ENCODE measurements at places on chromosomes 13 and 19.

DNA sequence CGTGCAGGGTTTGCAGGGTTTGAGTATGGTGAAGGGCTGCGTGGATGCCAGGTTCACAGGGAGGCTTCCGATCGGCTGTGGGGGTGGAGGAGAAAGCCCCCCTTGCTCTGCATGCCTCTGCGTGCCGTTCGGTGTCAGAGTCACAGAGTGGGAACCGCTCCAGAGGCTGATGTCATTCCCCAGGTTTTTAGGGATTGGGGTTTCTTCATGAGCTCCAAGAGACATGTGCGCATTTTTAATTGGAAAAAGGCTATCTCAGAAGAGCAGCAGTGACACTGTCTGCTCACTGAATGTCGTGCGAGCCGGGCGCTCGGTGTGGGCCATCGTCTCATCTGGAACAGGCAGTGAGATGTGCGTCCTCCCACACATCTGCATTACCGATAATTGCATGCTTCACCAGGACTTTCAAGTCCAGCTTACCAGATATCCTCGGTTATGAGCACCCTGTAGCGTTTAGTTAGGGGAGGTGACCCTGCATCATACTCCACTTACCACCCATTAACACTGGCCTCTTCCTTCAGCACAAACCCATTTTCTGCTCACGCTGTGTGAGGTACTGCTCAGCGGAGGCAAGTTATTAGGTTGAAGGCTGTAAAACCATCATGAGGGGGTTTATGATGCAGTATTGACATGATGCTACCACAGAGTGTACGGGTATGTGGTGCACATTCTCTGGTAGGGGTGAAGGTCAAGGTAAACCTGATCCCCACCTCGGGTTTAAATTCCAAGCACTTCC is 1.7 kb downstream of the MCF2L start:
- no peak for DNase-seq

DNA sequence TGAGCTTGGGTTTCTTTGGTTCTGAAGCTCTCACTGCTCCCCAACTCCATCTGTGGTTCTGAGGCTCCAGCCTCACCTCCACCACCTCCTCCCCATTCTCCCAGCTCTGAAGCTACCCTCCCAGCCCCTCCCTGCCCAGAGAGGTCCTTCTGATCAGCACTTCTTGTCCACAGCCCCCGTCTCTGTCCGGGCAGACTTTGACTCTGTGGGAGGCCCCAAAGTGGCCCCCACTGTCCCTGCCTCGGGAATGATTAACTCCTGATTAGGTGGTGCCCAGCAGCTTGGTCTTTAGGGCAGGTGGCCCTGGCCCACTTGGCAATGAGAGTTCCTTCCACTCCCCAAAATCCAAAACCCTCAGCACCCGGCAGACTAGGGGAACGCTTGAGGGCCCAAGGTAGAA is 14.4 kb downstream of the EVI5L start:
- no peak for DNase-seq

- DNase-seq = peak; percentile 85
Measured at GRCh38 chr19:39413272-39413910, 922 bp downstream of the PLEKHG2 start.

DNA sequence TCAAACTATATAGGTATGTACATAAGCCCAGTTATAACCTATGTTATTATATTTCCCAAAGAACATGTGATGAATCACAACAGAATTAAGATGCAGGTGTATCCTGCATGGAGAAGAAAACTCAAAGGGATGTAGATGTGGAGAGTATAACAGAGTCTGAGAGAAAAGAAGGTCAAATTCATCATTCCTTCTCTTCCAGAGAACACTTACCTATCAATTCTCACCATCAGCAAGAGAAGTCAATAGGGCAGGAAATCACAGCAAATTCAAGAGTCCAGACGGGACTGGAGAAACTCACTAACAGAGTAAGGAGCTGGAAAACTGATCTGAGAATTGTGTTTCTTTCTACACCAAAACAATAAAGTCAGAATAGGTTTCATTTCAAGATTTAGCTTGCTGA is 28.4 kb downstream of the DIAPH3 start:
- DNase-seq = no peak

- peak; percentile 75 for DNase-seq
Measured at GRCh38 chr13:41061914-41062837, 867 bp downstream of the WBP4 start.

- no peak for DNase-seq
Measured at GRCh38 chr19:934197-934840, 8.5 kb downstream of the ARID3A start.

- DNase-seq = no peak
Measured at GRCh38 chr19:49824662-49825061, 6.6 kb downstream of the MED25 start.

DNA sequence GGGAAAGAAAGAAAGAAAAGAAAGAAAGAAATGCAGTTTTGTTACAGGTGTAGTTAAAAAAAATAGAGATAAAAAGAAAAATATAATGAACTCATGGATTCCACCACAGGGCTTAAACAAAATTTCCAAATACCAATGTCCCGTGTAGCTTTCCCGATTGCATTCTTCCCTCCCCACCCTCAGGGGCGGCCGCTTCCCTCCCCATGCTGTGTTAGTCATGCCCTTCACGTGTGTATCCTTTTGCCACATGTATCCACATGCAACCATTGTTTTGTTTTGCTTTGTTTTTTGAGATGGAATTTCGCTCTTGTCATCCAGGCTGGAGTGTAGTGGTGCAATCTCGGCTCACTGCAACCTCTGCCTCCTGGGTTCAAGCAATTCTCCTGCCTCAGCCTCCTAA is 3.6 kb upstream of the KMT5C start:
- peak; percentile 63 for DNase-seq

GRCh38 chr19:8208922-8209461 is at the start of gene CERS4:
CERS4 (plus strand) TSS chr19:8209370; CDS start chr19:8251077, 41,707 bp downstream.
- DNase-seq = peak; percentile 41

DNA sequence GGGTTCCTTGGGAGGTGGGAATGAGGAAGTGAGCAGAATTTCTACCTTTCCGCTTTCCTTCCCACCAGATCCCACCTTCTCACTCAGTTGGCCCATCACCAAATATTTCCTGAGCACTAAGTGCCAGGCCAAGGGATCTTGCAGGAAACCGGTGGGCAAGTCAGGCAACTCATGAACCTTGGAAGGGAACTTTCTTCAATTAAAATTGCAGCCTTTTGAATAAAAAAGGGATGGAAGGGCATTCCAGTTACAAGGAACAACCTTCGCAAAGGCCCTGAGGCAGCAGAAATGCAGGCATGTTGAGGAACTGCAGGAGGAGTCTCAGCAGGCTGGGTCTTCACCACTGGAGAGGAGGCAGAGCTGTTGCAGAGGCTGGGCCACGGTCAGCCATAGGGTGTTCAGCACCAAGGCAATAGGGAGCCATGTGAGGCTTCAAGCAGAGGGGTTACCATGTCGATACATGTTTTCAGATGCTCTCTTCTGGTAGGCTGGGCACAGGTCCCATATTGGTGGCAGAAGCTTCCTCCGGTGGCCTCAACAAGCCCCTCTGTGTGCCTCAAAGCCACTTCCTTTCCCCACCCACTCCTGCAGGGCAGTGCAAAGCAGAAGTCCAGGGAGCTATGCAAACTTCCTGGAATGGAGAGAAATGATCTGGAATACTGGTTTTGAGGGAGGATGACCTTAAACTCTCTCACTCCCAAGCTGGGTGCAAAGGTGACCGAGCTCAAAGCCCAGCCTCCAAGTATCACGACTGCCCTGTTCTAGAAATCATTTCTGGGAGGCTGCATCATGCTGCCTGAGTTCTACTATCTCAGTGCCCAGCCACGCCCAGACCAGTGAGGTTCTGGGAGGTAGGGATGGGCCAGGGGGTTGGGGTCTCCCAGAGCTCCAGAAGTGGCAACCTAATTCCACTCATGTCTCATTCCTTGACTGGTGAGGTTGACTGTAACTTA is at the start of gene FUT6:
TSS of gene FUT6 (minus strand) at position 638 of the 953 bp plus-strand sequence. CDS start 7,135 bp downstream, outside the sequence.
- no peak for DNase-seq

DNA sequence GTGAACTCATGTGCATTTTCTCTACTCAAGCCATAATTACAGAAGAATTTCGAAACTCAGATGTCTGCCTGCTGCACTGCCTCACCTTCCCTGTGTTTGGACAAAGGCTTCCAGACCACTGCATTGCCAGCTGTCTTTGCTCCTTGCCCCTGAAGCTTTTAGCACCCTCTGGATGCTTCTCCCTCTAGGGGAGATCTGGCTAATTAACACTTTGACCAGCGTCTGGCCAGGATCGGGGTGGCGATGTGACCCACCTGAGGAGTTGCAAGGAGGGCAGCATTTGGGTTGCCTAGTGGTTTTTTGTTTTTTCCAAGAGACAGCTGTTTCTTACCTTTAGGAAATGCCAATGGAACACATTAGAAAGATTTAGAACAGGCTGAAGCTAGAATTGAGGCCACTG is 127.7 kb upstream of the ZNF536 start:
- DNase-seq = no peak

- no peak for DNase-seq
Measured at GRCh38 chr19:39240421-39240820, 4.4 kb downstream of the IFNL3 start.

- no peak for DNase-seq
Measured at GRCh38 chr19:50046649-50047503, 21.1 kb downstream of the ZNF473 start.

GRCh38 chr13:43787997-43788396 is 1.2 kb upstream of the ENOX1 start:
- DNase-seq = peak; percentile 38

GRCh38 chr19:35081201-35081600 is 34.4 kb upstream of the FXYD3 start:
- DNase-seq = no peak
